ENCODE measurements at places on chromosomes 7 and 10. TPM values are rescaled to one million over a fixed set of nuclear protein-coding genes. Genes with fewer than 3 reads are reported as not detected.

The SORCS1 gene
- total RNA-seq = not detected

The NUDCD3 gene
- 9.0 TPM for total RNA-seq

The ACBD7 gene
- 13.1 TPM for total RNA-seq

The NOS3 gene
- total RNA-seq = 34.5 TPM

The SRRM3 gene
- total RNA-seq = 8.5 TPM

The TMEM273 gene
- not detected for total RNA-seq

The EPHB6 gene
- not detected for total RNA-seq
